ENCODE measurements at places on chromosomes 3 and 15. TPM values are rescaled to one million over a fixed set of nuclear protein-coding genes. Genes with fewer than 3 reads are reported as not detected.

PRR20G gene
- not detected for total RNA-seq

CASR gene
- total RNA-seq: 0.10 TPM

CGNL1 gene
- total RNA-seq: 53.4 TPM

DLG1 gene
- total RNA-seq: 65.8 TPM

CHRNA5 gene
- total RNA-seq: 0.30 TPM

TLR9 gene
- not detected for total RNA-seq

ATP2B2 gene
- total RNA-seq: 0.30 TPM

RHOV gene
- total RNA-seq: 0.77 TPM

CTXN2 gene
- total RNA-seq: not detected

C3orf22 gene
- total RNA-seq: not detected

SOX14 gene
- not detected for total RNA-seq

EPM2AIP1 gene
- total RNA-seq: 16.7 TPM

LRRC2 gene
- total RNA-seq: 1.1 TPM

ANKUB1 gene
- 3.0 TPM for total RNA-seq

ADCY5 gene
- total RNA-seq: 10.5 TPM

SOX2 gene
- total RNA-seq: 16.4 TPM

Data from upper lobe of left lung (tissue), 6 donors.